MV-4-11 (cell line): ENCODE measurements at places on chromosomes 2 and 18.

DNA sequence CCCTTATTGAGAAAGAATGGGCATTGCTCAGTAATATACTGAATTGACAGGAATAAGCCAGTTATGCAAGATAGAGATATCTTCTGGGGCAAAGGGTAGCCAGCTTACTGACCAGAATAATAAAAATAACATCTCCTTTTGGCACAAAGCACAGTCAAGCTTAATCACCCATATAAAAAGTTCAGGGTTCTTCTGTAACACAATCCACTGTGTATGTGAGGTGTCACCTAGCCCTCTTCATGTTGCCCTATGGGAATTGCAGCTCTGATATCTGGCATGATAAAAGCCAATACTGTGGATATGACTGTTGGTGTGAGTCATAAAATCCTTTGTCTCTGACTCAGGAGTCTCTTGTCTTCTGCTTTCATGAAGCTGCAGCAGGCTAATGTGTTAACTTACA is 90.8 kb downstream of the DSEL start:
- no peak for DNase-seq

- DNase-seq: no peak
These were observed 28.4 kb downstream of the FAM237A start for GRCh38 chr2:206670531-206671319.

DNA sequence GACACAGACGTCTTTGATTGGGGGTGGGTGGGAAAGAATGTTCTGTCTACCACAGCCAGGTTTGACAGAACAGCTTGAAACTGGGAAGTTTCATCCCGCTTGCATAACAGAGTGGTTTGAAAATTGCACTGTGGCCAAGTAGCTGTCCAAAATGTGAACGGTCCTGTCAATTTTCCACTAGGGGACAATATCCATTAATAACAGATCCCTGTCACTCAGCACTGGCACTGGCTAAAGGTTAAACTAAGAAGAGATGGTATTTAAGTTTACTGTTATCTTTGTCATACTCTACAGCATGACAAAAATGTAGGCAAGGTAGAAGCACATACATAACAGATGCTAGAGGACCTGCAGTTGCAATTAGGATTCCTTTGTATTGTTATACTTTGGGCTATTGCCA is 55.6 kb upstream of the ACMSD start:
- DNase-seq: peak; percentile 84

DNA sequence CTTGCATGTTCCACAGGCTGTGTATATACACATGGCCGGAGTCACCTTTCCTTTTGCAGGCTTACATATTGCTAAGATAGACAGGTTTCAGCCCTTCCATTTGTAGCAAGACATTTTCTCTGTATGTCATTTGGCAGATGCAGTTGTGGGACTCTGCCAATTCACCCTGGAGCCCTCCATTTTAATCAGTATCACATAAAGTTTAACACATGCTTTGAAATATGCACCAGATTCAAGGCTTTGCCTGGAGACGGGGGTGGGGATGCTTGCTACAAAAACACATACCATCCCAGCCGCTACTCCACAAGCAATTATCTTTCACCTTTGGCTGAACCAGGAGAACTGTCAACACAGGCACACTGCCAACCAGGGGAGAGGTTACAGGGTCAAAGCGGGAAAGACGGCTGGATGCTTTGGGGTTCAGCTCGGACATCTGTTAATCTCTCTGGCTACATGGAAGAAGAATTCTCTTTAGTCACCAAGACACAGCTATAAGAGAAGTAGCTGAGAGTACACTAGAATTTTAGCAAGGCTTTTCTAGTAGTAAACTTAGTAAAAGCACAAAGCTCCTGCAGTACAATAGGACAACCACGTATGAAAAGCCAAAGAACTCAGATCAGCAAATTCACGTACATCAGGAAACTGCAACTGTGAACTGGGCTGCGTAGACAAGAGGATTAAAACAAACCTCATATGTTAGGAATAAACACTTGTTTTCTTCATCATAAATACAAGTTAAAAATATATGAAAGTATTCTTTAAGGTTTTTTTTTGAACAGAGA is 130.9 kb downstream of the EXOC6B start:
- DNase-seq: no peak

- DNase-seq: no peak
These were observed 585.6 kb downstream of the TSN start for GRCh38 chr2:122341007-122341406.

GRCh38 chr2:3762771-3763447 is 59.5 kb downstream of the DCDC2C start:
- DNase-seq: no peak

DNA sequence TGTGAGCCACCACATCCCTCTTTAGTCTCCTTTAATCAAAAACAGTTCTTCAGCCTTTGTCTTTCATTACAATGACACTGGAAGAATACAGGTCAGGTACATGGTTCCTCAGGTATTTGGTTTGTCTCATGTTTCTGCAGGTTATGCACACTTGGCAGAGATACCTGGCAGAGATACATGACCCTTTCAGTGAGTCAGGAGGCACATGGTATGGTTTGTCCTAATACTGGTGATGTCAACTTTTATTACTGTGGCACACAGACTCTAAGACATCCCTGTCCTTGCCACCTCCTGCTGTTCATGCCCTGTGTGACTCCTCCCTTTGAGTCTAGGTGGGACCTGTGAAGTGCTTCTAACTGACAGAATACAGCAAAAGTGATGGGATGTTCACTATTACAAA is 58.4 kb downstream of the SPIRE1 start:
- DNase-seq: no peak

GRCh38 chr2:66186537-66186936 is 248.4 kb upstream of the MEIS1 start:
- no peak for DNase-seq

- no peak for DNase-seq
These were observed 576.2 kb downstream of the CPS1 start for GRCh38 chr2:211132573-211132972.

GRCh38 chr2:102037681-102038080 is 45.9 kb downstream of the IL1R2 start:
- no peak for DNase-seq

DNA sequence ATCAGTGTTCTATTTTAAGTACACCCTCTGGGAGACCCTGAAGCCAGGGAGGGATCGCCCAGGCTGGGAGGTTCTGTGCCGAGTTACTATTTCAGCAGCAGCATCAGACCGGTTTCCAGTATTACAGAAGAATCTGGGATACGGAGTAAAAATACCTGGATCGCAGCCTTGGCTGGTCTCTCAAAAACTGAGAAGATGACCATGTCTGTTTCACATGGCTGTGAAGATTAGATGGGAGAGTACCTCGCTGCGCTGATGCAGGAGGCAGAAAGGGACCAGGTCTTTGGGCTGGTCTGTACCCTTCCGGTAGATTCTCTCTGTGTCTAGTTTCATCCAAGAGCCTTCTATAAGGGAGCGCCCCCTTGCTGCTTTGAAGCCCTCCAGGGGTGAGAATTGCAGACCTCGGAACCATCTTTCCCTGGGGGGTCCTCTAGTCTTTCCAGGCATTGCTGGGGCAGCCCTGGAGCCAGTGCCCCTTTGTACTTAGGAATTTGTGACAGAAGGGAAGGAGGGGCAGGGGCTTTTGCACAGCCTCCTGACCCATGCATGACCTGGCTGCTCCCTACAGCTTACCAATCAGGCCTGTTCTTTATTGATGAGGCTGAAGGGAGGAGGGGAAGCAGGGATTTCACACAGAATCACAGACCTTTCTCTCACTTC is 56.3 kb upstream of the MAPRE3 start:
- DNase-seq: no peak

GRCh38 chr2:134245340-134245984 is 8.4 kb upstream of the MGAT5 start:
- peak; percentile 65 for DNase-seq

DNA sequence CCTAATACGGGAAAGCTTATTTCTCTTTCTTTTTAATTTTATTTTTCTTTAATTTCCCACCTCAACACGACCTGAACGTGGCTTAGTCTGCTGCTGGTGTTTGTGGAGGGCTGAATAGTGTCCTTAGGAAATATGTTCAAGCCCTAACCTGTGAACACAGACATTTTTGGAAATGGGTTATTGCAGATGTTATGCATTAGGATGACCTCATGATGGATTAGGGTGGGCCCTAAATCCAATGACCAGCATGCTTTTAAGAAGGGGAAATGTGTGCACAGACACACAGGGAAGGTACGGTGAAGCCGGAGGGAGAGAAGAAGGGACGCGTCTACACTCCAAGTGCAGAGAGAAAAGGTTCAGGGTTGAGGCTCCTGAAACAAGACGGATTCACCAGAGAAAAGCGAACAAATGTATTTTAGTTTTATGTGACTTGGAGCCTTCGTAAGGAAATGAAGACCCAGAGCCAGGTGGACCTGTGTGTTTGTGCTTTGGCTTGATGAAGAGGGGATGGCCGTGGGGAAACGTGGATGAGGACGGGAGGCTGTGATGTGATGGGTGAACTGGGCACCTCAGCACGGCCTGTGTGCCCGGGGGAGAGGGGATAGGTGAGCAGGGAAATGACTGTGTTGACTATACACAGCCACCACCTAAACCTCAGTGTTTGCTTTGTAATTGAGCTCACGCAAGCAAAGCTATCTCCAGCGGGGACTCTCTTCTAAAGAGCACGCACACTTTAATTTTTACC is 37.5 kb downstream of the RTP5 start:
- no peak for DNase-seq

DNA sequence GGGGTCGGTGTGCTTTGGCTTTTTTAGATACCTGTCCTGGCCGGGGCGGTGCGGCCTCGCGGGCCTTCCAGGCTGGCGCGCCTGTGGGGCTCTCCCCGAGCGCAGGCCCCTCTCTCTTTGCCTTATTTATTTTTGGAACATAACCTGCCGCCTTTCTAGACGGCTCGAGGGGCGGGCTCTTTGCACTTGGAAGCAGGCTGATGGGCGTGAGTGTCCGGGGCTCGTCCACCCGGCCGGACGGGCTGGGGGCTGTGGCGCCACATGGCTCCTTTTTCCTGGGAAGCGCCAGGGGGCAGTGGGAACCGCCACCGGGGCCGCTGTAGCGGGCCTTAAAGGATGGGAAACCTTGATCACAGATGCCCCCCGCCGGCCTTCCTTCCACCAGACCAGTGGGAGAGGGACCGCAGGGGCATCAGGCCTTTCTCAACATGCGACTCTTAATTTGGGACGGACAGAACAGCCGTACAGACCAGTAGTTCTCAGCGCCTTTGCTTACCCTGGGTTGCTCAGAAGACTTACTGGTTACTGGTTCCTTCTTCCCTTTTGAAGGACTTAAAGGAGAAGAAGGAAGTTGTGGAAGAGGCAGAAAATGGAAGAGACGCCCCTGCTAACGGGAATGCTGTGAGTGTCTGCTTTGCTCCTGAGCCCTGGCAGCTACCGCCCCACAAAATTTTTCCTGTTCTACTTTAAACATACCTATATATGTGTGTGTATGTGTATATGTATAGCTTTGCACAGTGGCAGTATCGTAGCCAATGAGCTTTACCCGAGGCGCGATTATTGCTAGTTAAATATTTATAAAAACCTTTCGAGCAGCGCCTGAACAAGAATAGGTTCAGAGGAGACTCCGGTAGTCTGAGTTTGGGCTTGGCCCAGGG is 2.7 kb downstream of the PTMA start:
- DNase-seq: peak; percentile 45

DNA sequence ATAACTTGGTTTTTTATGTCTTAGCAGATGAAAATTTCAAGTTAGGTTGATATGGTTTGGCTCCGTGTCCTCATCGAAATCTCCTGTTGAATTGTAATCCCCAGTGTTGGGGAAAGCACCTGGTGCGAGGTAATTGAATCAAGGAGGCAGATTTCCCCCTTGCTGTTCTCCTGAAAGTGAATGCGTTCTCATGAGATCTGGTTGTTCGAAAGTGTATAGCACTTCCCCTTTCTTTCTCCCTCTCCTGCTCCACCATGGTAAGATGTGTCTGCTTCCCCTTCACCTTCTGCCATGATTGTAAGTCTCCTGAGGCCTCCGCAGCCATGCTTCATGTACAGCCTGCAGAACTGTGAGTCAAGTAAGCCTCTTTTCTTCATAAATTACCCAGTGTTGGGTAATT is 242.1 kb upstream of the TNP1 start:
- peak; percentile 63 for DNase-seq

DNA sequence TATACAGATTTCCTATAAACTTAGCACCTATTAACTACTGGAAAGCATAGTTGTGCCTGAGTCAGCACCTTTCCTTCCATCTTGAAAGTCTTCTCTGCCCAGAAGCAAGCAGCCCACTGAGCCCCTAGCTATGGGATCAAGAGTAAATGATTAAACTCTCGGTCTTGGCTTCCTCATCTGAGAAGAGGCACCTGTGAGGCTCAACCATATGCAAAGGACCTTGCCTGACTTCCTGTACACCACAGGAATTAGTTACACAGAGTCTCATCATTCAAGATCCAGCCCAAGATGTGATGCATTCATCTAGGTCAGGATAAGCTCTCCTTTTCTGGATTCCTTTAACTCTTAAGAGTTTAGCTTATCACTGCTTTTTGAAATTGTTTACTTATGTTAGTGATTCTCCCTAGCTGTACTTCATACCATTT is 96.0 kb downstream of the CDH2 start:
- DNase-seq: no peak

- DNase-seq: no peak
These were observed 26.4 kb downstream of the SKA1 start for GRCh38 chr18:50401295-50401694.

DNA sequence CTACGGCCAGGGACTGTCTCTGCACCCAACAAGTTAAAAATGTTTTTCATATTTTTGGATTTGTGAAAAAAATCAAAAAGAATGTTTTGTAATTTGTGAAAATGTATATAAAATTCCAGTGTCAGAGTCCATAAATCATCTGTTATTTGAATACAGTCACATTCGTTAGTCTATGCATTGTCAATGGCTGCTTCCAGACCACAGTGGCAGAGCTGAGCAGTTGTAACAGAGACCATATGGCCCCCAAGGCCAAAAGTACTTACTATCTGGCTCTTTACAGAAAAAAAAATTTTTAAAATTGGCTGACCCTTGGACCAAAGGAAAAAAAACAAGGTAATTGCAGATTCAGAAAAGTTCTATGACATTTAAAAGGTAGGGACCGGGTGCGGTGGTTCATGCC is 86.7 kb upstream of the ATL2 start:
- no peak for DNase-seq

DNA sequence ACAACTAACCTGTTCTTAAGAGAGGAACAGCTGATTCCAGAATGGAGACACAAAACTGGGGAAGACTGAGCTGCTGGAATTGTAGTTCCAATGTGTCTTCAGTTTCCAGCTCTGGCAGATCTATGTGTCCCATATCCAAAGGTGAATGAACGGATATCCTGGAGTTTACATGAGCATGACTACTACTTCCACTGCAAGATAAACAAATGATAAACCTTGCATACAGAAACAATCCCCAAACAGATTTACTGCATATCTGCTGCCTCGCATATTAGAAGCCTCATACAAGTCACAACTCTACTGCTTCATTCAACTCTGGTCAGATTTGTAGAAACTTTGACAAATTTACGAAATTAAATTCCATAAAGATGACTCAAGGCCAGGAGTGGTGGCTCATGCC is 15.0 kb downstream of the RTTN start:
- DNase-seq: no peak

GRCh38 chr2:228938629-228939028 is 332.5 kb downstream of the PID1 start:
- peak; percentile 24 for DNase-seq

GRCh38 chr2:241267249-241268067 is 48.0 kb downstream of the HDLBP start:
- DNase-seq: no peak
